ENCODE measurements at places on chromosomes 7 and 10.

DNA sequence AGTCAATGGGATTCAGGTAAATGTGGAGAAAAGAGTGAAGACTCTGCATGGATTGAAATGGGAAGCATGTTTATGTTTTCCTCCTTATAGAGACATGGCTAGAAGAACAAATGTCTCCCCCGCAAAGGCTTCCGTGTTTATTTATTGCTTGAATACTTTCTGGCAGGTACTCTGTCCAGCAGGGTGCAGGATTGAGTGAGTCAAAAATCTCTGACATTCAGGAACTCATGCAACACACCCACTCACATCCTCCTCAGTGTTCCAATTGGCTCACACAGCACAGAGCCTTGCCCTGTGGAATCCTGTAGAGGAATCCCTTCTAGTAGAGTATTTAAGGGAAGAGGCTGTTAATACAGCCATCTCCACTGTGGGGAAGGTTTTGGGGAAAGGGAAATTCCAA is 290.3 kb upstream of the VWC2 start:
- DNase-seq, result no peak

DNA sequence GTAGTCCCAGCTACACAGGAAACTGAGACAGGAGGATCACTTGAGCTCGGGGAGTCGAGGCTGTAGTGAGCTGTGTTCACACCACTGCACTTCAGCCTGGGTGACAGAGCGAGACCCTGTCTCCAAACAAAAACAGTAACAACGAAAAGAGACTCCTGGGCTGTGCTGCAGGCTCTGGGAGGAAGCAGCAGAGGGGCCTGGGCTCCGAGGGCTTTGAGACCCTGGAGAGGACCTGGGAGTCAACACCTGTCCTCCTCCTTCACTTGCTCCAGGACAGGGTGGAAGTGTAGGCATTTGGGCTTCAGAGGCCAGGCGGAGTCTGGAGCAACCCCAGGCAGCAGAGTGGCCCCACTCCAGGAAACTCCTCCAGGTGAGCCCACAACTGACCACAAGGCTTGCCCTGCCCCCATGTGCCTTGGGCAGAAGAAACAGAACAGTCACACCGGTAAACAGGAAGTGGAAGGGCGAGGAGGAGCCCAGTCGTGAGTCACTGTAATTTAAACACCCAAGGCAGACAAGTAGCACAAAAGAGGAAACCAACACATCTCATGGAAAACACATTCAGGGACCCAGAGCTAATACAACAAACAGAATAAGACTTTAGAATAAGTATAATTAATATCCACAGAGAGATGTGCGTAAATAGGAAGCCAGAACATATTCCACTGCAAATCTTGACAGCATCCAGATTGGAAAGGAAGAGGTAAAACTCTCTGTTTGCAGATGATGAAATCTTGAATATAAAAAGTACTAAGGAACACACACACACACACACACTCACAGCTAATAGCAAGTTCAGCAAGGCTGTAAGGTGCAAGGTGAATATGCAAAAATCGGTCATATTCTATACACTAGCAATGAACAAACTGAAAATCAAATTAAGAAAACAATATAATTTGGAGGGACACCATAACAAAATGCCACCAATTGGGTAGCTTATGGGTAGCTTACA is 20.5 kb upstream of the RASGEF1A start:
- DNase-seq, result no peak

DNA sequence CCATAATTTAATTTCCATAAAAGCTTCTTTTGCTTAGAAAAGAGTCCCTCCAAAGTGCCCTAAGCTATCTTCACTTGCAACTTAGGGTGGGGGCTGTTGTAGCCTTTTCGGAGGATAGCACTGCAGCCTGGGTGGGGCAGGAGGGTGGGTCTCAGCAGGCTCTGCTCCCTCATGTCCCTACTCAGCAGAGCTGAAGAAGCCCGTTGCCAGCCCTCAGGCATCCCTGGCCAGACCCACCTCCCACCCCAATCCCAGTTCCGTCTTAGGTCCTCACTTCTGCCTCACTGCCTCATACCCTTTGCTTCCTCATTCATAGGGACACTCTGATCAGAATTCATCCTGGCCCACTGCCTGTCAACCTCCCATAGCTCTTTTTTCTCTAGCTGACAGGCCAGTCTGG is 99.8 kb upstream of the ZMIZ1 start:
- no peak for DNase-seq

DNA sequence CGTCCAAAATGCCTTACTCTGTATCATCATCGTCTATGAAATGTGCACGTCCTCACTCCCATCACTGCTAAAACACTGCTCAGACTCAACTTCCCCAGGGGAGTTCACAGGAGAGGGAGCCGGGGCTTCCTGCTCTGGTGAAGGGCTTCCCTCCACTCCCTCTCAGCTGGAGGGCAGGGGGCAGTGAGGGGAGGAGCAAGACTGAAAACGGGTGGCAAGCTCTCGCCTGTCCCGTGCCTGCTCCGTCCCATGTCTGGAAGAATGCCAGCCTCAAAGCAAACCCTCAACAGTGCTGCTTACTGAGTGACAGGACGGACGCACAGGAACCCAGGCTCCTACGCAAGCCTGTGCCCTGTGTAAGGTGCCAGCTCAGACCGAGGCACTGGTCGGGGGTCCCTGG is 25.1 kb downstream of the PRKAG2 start:
- no peak for DNase-seq
